ENCODE measurements at places on chromosomes 7 and 10.

DNA sequence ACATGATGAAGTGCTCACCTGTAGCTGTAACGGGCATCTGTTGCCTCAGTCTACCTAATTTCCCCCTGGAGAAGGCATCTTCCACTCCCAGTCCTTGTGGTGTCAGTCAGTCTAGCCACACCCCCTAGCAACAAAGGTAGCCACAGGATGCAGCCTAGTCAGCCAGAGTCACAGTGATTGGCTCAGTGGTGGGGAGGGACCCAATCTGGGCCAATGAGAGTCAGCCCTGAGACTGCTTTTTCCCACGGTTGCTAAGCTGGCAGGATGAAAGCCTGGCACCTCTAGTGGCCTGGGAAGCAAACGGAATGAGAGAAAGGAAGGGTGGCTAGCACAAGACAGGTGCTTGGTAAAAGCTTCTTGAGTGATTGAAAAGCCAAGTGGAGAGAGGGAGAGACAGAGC is 118.6 kb downstream of the SH3PXD2A start:
- no peak for DNase-seq

DNA sequence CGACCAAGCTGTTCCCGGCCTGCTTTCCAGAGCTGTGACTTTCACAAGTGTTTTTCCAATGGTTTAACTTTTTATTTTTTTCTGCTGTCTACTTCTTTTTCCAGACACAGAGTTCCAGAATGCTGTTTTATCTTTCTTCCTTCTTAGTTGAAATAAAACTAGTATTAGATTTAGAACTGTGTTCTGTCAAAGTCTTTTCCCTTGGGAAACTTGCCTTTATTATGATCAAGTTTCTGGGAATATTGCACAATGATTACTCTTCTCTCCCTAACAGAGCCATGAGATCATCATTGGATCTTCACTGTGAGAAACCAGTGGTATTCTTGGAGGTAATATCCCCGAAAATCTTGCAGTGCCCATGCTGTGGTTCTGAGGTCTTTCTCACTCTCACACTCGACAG is 104.9 kb upstream of the KCND2 start:
- no peak for DNase-seq

DNA sequence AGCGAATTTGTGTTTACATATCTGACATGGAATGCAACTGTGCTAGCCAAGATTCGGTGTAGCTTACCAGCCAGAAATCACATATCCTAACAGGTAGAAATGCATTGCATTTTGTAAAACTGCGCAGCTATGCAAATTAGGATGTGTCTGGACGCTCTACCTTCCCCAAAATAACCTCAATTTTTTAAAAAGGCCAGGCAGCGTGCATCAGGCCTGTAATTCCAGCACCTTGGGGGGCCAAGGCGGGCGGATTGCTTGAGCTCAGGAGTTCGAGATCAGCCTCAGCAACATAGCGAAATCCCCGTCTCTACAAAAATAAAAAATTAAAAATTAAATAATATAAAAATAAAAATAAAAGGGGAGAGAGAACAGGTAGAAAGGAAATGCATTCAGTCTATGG is 305.0 kb downstream of the TYW1 start:
- DNase-seq, result no peak

DNA sequence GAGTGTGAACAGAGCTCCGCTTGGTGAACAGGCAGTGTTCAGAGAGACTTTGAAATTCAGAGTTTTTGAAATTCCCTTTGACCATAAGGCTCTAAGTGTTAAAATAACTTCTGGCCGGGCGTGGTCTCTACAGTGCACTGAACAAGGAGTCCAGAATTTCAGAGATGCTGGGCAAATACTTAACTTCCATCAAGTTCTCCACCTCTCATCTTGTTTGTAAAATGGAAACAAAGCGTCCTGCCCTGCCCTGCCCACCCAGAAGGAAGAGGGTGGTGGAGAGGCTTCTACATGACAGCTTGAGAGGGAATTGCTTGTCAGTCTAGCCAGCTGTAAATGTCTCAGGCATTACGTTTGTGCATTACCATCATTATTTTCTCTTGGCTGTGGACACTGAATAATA is 102.6 kb downstream of the RGS10 start:
- no peak for DNase-seq

- no peak for DNase-seq
Observed at GRCh38 chr10:123413353-123413752, 252.8 kb upstream of the GPR26 start.

DNA sequence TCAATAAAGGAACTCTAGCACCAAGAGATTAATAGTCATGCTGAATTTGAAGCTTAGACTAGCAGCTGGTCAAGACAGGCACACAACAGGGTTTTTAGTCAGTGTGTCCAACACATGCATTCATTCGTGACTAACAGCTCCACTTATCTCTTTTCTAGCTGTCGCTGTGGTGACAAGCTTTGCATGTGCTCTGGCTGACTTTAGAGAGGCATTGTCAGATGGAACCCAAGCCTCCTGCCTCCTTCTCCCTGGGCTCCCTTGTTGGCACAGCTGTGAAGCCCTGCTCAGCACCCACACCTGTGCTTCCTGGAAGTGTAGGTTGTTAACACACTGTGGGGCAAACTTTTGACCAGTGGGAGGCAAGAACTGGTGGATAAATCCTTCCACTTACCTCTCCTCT is 9.8 kb upstream of the AGK start:
- DNase-seq, result no peak

GRCh38 chr7:39291628-39292410 is 274.4 kb upstream of the YAE1 start:
- no peak for DNase-seq

DNA sequence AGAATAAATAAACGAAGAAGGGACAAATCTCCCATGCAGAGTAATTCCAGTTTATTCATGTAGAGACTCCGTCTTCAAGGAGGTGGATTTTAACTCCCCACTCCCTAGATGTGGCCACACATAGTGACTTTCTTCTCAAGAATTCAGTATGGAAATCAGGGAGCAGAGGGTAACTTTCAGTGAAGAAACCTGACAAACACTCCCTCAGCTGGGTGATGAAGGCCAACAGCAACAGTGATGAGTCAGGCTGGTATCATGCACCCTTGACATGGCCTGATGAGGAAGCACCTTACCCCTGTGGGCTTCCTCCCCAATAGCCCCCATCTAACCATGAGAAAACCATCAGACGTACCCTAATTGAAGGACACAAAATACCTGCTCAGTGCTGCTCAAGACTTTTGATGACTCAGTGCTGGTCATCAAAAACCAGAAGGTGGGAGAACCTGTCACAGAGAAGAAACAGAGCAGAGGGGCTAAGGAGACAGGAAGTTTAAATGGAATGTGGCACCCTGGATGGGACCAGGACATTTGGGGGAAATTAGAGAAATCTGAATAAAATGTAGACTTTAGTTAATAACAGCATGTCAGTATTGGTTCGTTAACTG is 50.6 kb downstream of the ADAMTS14 start:
- peak; percentile 38 for DNase-seq

DNA sequence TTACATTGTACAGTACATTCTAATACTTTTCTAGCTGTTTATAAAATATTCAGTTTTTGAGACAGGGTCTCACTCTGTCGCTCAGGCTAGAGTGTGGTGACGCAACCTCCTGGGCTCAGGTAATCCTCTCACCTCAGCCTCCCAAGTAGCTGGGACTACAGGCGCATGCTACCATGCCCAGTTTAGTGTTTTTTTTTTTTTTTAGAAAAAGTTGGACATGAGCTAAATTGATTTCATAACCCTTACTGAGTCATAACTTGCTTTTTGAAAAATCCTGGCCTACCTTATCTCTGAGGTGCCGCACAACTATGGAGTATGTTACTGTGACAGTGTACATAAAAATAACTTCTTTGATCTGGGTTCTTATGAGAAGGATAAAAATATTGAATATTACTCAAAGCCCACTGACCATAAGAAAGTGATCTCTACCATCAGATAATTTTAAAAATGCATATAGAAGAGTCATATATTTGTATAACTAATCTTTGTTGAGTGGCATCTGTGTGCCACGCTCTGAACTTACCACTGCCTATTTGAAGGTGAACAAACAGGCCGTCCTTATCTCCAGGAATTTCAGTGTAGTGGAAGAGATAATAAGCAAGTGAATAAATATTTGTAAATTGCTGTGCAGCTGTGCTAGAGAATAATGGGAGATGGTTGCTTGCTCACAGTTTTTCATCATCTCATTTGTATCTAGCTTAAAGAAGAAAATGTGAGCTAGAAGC is 73.2 kb downstream of the PPP1R9A start:
- DNase-seq, result no peak

DNA sequence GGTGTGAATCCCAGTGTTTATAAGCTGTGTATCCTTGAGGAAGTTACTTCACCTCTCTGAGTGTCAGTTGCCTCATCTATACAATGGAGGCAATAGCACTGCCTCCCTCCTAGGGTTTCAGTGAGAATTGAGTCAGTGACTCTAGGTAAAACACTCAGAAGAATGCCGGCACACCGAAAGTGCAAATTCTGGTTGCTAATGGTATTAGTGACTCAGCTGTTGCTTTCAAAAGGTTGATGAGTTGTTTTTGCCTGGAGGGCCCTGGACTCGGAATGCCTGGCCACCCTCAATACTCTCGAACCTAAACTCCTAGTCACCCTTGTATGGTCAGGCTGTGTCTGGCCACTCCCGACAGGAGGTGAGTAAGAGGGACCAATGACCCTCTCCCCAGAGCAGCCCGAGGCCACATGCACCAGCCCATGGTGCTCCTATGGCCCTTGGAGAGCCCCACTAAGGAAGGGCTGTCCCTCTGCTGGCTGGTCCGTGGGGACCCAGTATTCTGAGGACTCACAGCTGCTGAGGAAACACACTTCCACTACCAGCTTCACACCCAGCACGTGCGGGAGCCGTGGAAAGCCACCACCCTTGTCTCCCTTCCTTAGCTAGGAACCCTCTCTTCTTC is 60.2 kb downstream of the CALML3 start:
- peak; percentile 83 for DNase-seq

GRCh38 chr7:44046321-44047061 is 2.0 kb downstream of the DBNL start:
- no peak for DNase-seq

DNA sequence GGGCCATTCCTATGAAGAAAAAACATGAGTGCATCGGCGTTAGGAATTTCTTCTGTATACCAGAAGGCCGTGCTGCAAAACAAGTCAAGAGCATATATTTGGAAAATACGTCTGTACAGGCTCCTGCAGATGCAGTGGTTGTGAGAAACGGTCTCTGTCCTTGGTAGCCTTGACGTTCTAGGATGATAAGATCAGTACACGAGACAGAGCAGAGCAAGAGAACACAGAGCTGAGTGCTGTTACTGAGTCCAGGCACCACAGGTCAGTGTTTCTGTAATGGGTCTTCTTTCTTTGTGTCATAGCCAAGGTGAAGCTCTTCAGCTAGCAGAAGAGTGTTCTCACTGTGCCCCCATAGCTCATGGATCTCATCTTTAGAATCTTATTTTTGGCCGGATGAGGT is 62.8 kb downstream of the WDR37 start:
- no peak for DNase-seq

- no peak for DNase-seq
Observed at GRCh38 chr10:76921383-76922010, 716.1 kb downstream of the KCNMA1 start.

DNA sequence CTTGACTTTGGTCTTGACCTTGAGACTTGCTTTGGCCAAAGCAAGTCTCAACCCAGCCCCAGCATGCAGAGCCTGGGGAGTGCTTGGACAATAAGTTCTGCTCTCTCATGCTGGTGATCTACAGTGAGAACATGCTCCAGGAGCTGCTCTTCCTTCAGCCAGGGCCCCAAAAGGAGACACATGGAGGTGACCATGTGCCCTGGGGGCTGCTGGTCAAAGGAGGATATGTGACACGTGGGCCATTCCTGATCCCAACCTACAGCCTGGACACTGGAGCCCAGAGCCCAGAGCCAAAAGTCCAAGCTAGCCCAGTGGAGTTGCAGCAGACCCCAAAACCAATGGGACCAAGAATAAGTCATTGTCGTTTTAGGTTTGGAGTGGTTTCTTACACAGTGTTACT is 78.2 kb upstream of the CHST15 start:
- DNase-seq, result no peak

DNA sequence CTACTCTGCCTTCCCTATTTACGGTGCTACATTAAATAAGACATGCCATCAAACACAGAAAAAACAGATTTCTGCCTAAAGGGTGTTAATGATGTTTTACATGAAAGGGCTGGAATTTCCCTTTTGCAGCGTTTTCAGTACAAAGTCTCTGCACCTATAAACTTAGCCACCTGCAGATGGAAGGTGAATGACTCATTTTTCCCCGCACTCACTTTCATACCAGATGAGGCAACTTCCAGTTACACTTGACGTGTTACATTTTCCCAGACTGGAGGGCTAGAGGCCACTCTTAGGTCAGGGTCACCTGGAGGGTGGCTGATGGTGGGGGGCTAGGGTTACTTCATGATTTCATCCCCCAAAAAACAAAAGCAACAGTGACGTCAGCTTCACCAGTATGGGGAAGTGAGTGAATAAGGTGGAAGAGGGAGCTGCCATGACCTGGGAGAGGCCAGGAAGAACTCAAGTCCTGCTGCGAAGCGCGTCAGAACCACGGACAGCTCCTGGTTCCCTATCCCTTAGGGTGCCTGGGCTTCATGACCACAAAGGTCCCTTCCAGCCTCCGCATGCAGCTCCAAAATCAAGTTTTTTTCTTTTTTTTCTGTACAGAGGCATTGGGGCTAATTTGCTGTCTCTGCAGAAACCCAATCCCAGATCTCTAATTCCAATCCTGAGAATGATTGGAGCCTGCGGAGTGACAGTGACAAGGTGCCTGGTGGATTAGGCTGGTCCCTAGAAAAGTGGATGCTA is 94.0 kb downstream of the ADARB2 start:
- DNase-seq, result no peak

GRCh38 chr10:72846238-72846637 is 47.3 kb upstream of the OIT3 start:
- peak; percentile 28 for DNase-seq

- DNase-seq, result no peak
Observed at GRCh38 chr7:83036721-83037380, 125.8 kb downstream of the PCLO start.

DNA sequence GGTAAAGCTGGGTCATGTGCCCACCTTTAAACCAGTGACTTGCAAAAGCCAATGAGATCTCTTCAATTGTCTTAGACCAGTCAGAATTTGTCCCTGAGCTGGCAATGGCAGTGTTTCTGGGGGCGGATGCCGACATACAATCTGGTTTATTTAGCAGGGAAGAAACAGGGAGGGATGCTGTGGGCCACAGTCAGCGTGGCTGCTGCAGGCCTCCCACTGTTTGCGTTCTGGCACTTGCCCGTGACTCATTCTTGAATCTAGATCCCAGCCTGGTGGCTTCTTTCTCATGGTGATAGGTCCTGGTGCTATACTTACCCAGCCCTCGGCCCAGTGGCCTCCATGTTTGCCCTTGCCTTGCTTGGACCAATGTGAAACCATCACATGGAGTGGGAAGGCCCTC is 3.1 kb upstream of the CPA1 start:
- DNase-seq, result no peak

All from GM04504 (cell line).